Right lung (tissue), 10 donors: ENCODE measurements at places on chromosomes 1 and 21.

GRCh38 chr1:58896246-58897183 is 112.7 kb upstream of the JUN start:
- DNase-seq: no peak

DNA sequence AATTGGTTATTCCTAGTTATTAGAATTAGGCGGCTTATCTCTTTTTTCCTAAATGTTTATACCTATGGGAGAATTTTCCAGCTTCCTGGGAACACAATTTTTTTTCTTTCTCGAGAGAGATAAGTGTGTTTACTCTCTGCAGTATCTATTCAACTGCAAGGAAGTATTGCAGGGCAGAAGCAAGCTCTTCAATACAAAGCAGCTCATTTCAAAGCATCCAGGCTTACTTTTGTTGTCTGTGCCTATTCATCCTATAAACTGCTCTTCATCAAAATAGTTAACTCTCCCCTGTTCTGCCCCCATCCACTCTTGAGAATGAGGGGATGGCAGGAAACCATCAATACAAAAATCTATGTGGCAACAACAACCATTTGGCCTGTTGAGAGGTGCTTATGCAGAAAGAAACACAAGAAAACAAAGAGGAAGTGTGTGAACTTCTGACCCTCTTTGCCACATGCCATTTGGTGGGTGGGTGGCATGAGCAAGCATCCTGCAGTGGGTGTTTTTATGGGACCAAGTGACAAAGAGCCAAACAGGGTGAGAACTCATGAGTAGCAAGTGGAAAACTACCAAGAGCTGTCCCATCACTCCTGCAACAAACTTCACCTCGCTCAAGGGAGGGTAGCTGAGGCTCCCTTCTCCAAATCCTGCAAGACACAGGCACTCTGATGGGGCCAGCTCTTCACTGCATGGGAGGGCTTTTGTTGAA is 50.6 kb upstream of the MRPS6 start:
- DNase-seq: no peak

DNA sequence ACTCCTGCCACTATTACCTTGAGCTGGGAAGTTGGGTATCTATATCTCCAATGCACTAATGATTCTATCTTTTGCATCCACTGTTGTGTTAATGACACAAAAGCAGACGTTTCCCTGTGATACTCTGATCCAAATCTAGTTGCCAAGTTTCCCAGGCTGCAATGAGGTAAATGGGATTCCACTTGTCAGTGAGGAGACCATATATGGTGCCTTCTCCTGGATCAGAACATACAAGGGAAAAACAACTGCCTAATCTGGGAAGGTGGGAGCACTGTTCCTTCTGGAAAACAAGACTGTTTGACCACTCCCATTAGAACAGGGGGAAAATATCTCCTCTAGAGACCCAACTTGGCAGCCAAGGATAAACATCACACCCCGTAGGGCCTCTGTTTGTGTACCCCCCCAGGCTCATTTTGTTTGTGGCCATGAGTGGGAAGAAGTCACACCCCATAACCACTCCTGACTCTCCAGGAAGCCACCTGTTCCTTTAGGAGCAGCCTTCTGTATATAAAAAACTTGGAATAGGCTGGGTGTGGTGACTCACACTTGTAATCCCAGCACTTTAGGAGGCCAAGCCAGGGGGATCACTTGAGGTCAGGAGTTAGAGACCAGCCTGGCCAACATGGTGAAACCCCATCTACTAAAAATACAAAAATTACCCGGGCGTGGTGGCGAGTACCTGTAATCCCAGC is 28.5 kb upstream of the SLC6A9 start:
- no peak for DNase-seq

GRCh38 chr1:194133152-194133551 is 946.7 kb upstream of the B3GALT2 start:
- no peak for DNase-seq

- DNase-seq: no peak
Observed at GRCh38 chr1:3675436-3675835, 23.1 kb downstream of the TP73 start.

- no peak for DNase-seq
Observed at GRCh38 chr1:27446496-27447020, 43.4 kb downstream of the WASF2 start.
